GOT3 (cell line): ENCODE measurements at places on chromosomes 2 and 18.

GRCh38 chr2:95349568-95350322, 52.6 kb downstream of the KCNIP3 start:
- DNase-seq, result no peak

GRCh38 chr2:15657759-15658158, 66.1 kb downstream of the DDX1 start:
- DNase-seq, result no peak

- DNase-seq, result no peak
Measured at GRCh38 chr2:66073172-66073571, 361.8 kb upstream of the MEIS1 start.

- DNase-seq, result no peak
Measured at GRCh38 chr2:121346859-121347258, 61.9 kb upstream of the TFCP2L1 start.

- no peak for DNase-seq
Measured at GRCh38 chr2:162925595-162925994, 87.0 kb upstream of the KCNH7 start.

GRCh38 chr18:36352384-36352783, 54.9 kb downstream of the FHOD3 start:
- DNase-seq, result no peak

DNA sequence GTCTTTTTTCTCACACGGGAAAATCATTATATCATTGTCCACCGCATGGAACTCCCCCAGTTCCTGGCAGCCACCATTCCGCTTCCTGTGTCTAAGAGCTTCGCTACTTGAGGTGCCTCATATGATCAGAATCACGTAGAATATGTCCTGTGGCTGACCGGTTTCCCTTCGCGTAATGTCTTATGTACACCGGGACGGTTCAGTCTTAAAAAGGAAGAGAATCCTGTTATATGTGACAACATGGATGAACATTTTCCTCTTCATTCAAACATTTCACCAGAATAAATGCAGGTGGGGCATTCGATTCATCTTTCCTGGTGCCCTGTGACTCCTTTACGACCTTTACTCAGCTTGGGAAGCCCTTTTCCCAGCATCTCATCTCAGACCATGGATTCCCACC, 131.7 kb upstream of the TWIST2 start:
- no peak for DNase-seq

GRCh38 chr2:24392542-24393059, 32.3 kb upstream of the ITSN2 start:
- no peak for DNase-seq

GRCh38 chr2:3349211-3349693, 28.4 kb downstream of the EIPR1 start:
- DNase-seq, result no peak

- no peak for DNase-seq
Measured at GRCh38 chr2:226877491-226877890, 41.6 kb downstream of the RHBDD1 start.

DNA sequence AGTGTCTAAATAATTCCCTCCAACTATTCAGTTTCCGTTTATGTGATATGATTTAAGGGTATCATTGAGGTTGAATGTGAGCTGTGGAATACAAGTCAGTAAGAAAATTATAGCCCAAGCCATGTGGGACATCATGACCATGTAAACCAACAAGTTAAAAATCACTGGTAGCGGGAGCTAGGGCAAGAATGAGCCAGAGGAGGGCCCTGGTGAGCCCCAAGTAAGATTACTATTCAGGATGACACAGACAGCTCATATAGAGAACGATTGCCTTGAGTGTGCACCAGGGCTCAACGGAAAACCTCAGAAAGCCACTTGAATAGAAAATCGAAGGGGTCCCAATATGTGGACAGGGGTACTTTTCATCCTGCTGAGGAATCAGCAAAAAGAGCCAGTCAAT, 87.8 kb upstream of the RBMS1 start:
- DNase-seq, result no peak

GRCh38 chr2:3470856-3471737, 48.2 kb downstream of the ADI1 start:
- DNase-seq, result no peak

- no peak for DNase-seq
Measured at GRCh38 chr18:48365965-48366364, 43.2 kb downstream of the ZBTB7C start.

GRCh38 chr2:109419960-109420370, 193.8 kb downstream of the SEPTIN10 start:
- DNase-seq, result no peak

DNA sequence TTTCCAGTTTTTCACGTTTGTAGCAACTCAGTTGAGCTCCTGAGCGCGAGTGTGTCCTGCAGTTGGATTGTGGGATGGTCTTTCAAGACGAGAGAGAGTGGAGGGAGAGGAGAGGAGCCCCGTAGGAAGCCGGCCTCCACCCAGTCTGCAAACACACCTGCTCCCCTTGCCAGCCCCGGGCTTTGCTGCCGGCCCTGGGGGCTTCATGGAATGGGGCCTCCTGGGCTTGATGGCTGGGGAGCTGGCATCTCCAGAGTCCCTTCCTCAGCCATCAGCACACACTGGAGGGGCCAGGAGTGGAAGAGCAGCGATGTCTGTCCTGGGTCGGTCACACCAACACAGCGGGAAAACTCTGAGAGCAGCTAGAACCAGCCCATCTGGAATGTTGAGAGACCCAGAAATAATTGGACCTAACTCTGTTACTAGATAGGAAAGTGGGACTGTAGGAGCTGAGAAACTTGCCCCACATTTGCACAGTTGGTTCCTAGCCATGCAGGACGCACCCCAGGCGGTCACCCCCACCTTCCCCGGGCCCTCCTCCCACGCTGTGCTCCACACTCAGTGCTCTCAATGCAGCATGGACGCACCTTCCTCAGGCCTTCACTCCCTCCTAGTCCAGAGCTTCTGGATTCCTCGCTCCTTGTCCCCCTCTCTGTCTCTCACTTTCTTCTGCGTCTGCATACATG, 69.6 kb downstream of the PTGR3 start:
- DNase-seq, result no peak

- no peak for DNase-seq
Measured at GRCh38 chr2:209970271-209970670, 32.2 kb upstream of the RPE start.

GRCh38 chr2:217146956-217147355, 287.1 kb upstream of the TNP1 start:
- no peak for DNase-seq

DNA sequence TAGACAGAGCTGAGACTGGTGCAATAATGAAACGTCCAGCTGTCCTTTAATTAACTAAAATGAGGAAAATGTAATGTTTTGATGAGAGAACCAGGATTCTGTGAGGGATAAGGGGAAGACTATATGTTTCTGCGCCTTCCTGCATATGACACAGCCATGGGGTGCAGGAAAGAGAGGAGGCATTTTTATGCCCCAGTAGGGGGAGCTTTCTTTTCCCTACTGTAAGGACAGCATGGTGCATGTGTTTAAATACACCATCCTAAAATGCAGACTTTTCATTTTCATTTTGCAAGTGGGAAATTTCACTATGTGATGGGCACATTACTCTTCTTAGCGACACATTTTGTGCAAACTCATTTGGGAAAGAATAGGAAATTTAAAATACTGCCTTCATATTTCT, 446.1 kb downstream of the ARHGAP15 start:
- no peak for DNase-seq

DNA sequence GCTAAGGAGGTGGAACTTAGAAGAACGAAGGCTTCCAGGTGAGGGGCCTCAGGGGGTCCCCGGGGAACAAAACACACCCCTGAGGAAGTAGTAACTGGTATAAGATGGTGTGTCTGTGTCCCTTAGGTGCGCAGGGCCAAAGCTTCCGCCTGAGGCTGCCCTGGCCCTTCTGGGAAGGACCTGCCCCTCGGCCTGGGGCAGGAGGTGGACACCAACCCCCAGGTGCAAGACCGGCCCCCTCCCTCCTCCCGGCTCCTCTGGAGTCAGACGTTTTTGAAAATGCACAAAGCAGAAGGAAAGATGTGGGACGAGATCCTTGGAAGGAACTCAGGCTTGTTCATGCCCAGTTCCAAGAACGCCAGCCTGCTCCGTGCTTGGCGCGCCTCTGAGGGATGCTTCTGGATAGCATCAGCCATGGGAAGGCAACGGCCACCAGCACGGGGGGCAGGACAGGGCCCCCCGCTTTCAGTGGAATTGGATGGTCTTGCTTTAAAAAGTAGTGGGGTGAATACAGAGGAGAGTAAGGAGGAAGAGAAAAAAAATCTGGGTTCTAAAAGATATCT, 37.5 kb downstream of the MYT1L start:
- DNase-seq, result no peak

GRCh38 chr2:32427672-32428610, 71.1 kb downstream of the BIRC6 start:
- no peak for DNase-seq

GRCh38 chr18:44918142-44918476, 237.4 kb downstream of the SETBP1 start:
- no peak for DNase-seq

DNA sequence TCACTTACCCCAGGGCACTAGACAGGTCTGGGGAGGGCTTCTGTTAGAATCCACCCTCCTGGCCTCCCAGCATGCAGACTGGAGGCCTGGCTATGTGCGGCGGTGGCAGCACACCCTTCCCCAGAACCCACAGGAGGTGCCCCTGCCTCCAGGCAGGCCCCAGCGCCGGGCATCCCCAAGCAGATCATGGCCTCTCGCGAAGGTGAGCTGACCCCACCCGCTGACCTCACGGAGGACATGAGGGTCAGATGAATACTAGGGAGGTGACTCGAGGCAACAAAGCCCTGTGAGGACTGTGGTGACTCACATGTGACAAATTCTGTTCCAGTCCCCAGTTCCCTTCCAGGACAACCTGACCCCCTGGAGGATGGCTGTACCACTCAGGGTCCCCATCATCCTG, 1.9 kb downstream of the MAB21L4 start:
- DNase-seq, result no peak

- DNase-seq, result no peak
Measured at GRCh38 chr2:48874282-48874681, 118.8 kb upstream of the LHCGR start.

GRCh38 chr2:176171351-176172006, 14.4 kb downstream of the HOXD3 start:
- DNase-seq, result no peak

DNA sequence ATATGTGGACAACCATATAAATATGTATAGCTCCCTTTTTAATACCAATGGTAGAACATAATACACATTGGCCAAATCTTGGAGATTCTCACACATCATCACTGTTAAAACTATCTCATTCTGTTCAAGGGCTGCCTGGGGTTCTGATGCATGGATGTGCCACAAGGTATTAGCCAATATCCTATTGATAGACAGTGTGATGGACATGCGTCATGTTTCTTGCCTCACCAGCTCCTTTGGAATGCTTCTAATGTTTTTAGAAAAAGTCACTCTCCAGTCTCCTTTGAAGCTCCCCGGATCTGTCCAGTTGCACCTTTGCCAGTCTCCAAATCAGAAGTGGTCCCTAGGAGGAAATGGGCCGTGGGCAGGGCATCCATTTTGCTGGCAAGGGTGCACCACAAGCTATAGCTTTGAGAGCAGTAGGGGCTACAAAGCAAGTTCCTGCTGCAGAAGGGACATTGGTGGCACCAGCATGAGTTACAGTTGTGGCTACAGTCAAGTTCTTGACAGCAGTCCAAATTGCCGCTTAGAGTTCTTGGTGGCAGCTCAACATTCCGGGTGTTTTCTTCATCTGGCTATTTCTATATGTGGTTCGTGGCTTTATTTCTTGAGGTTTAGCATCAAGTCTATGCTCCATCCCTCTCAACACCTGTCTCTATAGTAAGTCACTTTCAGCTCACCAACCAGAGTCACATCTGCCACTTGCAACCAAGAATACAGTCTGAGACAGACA, 25.1 kb upstream of the ATRAID start:
- DNase-seq, result no peak

DNA sequence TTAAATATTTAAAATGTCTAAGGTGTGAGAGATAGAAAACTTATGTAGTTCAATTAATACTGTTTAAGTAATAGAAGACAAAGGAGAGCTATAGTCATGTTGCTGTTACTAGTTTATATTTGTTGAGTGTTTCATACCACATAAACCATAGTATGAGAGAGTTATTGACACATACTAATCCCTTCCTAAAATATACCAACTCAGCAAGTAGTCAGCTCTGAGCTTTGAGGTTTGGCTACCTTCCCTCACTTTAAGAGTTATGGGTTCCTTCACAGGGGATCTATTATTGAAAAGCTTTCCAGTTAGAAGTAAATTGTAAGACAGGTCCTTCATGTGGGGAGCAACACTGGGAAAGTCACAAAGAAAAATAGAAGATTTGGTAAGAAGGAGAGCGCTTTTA, 701.6 kb upstream of the ZEB2 start:
- no peak for DNase-seq

DNA sequence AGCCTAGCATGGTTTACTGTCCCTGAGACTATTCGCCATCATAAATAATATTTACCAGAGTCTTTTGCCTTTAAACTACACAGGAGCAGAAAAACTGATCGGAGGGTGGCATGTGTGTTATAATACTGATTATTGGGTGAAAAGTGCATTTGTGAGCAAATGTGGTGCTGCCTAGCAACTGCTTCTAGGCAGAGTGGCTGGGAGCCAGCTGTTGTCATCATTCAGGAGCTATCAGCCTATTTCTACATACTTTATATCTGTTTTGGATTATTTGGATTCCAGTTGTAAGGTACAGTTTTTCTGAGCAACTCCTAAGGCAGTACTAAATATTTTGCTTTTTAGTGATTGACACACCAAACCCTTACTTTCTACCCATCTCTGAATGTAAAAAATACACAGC, 75.0 kb upstream of the MSTN start:
- no peak for DNase-seq

GRCh38 chr2:151374436-151374835, 17.0 kb downstream of the TNFAIP6 start:
- no peak for DNase-seq

DNA sequence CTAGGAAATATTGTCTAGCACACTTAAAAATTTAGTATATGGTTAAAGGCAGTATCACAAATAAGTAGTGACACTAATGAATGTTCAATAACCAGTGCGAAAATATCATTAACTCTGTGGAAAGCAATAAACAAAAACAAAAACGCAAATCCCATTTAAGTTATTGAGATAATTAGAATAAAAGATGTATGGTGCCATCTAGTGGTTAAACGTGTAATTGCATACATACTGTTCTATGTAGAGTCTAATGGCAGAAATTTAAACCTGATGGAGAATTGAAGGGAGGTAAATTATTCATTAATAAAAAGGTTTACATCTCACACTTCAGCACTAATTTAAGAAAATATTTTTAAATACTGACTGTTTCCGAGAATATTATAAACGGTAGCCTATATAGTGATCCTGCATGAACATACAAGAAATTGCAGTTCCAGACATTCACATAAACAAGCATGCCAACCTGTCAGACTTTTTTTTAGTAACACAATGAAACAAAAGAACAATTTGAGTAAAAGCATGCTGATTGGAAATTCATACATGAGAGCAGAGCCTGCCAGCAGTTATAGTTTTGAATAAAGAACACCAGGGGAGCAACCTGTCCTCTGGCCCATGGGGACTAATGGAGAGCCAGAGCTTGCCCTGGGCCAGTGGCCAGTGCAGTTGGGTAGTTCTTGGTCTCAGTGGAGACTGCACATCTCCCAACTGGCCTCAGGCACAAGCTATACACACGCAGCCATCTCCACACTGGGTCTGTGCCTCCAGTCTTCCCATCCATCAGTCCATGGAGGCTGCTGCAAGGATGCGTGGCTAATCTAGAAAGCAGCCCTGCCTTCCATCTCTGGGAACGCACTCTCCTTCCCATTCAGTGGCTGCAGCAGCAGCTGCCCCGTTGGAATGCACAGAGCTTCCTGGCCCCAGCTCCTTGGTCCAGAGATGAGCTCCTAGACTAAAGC, 28.0 kb downstream of the GCG start:
- DNase-seq, result no peak
